ENCODE measurements at places on chromosomes 1 and 21.

- no peak for DNase-seq
These were observed 82.0 kb upstream of the GCLM start for GRCh38 chr1:93991271-93991670.

GRCh38 chr21:43783098-43783700, 6.2 kb upstream of the RRP1 start:
- DNase-seq: no peak

DNA sequence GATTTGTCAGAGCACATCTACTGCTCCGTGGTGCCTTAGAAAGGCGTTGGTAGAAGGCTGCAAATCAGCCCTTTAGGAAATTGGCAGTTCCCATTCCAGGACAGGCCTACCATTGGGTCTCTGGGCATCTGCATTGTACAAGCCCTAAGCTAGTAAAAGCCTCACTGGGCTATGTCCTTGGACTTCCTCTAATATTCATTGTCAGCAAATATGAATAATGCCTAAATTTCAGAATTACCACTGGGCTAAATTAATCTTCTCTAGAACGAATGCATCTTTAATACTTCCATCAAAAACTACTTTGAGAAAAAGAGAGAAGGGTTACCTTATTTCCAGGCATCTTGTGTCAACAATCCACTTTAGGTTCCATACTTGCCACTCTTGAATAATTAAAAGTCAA, 41.5 kb upstream of the ATP1A1 start:
- no peak for DNase-seq

DNA sequence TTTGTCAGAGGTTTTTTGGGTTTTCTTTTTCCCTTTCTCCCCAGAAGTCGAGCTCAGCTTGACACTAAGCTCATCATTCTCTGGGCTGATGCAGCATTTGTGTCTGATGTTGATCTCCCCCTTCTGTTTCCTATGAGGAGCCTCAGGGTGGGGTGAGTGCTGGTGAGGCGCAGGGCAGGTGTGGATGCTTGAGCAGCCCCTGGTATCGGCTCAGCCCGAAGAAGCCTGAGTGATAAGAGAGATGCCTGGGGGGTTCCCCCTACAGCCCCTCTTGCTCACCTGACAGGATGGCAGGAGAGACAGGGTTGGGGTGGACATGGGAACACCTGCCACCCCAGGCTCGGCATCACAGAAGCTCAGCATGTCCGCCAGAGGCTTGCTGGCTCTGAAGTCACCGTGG, 239.0 kb downstream of the RHOU start:
- DNase-seq: no peak

DNA sequence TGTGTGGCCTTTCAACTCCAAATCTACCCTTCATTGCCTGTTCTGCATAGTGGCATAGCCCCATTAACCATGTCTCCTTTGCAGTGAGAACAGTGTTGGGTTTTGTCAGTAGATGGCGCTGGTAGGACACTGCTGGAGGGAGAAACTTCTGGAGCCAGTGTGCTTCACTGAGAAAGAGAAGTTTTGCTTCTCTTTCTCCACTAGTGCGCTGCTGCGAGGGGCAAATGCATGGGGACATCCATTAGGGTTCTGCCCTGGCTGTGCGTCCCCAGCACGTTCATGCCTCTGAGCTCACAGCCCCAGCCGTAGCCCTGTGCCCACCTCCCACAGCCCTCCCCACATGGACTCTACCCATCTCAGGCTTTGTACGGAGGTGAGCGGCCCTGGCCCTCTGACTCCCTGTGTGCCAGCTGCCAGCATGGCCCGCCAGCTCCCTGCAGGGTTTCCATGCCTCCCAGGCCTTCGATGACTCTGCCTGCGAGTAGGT, 53.1 kb downstream of the RIMS3 start:
- no peak for DNase-seq

- no peak for DNase-seq
These were observed 70.9 kb downstream of the ERI3 start for GRCh38 chr1:44284184-44284583.

DNA sequence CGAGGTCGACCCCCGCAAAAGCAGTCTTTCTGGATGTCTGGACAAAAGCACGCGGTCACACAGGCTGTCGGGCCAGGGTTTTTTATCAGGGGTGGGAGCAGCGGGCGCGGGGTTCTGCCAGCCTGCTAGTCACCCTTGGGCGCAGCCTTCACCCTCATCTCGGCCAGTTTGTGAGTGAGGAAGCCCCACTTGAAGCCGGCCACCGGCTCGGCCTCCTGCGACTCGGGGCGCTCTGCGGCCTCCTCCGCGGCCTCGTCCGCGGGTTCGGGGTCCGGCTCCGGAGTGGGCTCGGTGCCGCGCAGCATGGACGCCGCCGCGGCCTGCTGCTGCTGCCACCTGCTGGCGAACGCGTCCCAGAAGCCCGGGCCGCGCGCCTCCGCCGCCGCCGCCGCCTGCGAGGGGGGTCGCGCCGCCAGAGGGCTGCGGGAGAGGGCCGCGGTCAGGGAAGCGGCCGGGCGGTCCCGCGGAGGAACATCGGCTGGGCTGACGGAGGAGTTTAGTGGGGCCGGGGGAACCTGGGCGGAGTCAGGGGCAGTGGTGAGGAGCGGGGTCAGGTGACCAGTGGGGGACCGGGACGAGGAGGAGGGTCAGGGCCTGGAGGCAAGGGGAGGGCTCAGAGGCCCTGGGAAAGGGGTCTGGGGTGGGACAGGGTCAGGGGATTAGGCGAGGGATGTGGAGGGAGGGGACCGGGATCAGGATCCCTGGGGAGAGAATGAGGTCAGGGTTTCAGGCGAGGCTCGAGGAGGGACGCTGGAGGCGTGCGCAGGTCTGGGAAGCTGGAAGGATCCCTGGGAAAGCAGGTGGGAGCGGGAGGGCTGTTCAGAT, 4.5 kb downstream of the C1orf232 start:
- no peak for DNase-seq

DNA sequence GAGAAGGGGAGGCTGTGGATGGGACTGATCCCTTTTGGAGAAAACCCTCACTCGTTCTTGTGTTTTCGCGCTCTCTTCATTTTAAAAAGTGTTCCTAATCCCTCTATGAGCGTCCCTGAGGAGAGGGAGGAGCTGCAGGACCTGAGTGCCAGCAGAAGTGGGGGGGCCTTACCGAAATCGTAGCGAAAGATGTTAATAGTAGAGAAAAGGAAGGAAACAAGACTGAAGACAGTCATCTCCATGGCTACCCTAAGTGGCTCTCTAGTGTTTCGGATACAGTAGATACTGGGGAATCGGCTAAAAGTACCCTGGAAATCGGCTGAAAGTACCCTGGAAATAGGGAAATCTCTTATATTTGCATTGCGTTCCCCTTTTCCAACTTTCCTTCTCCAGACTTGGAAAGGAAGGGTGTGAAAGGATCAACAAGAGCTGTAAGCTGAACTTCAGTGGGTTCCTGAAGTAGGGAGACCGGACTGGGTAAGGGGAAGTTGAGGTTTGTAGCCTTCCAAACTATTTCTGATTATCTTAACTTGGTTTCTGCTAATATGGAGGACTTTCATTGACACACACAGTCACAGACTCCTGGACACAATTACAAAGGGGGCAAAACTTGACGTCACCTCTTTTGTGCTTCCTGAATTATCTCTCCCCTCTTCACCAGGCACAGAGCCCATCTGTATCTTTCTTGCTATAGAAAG, 486 bp upstream of the DSTYK start:
- no peak for DNase-seq

DNA sequence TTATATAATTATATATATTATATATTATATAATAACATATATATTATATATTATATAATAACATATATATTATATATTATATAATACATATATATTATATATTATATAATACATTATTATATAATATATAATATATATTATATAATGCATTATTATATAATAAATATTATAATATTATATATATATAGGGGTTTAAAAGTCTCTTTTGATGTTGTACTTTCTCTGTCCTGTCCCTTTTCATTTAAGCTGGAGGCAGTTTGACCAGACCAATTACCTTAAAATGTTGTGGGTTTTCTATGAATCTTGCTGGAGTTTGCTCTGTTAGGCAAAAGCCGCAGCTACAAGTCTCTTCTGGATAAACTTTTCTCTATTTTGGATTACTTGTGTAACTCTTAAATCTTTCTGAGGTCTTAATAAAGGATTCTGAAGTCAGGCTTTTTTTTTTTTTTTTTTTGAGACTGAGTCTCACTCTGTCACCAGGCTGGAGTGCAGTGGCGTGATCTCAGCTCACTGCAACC, 22.2 kb upstream of the KIF1B start:
- no peak for DNase-seq

- no peak for DNase-seq
These were observed 29.4 kb upstream of the CCSAP start for GRCh38 chr1:229372251-229372650.

DNA sequence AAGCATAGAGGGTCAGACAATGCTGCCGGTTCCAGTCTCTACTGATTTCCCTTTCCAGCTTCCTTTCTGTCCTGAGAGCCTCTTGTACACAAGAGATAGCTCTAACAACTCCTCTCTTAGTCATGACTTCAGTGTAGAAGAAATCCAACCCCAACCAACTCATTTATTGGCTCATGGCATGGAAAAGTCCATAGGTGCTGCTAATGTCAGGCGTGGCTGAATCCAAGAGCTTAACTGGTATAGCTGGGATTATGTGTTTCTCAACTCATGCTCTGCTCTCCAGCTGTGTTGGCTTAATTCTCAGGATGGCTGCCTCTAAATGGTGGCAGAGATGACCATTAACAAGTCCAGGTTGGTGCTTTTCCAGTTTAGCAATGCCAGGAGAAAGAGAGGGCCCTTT, 12.4 kb upstream of the THRAP3 start:
- no peak for DNase-seq

Measured in cortex of kidney (tissue), 1 donor.